Spinal cord (tissue), 10 donors: ENCODE measurements at places on chromosomes 11 and 22. TPM values are rescaled to one million over a fixed set of nuclear protein-coding genes. Genes with fewer than 3 reads are reported as not detected.
A peak's percentile ranks its signal among the peaks of the same experiment; 100 is the strongest.

Gene MAP6
- total RNA-seq = 64.5 TPM

Gene OR8D4
- total RNA-seq = 0.06 TPM

Gene ALDH3B1
- total RNA-seq = 2.9 TPM

Gene RASGRP2
- total RNA-seq = 18.8 TPM

DNA sequence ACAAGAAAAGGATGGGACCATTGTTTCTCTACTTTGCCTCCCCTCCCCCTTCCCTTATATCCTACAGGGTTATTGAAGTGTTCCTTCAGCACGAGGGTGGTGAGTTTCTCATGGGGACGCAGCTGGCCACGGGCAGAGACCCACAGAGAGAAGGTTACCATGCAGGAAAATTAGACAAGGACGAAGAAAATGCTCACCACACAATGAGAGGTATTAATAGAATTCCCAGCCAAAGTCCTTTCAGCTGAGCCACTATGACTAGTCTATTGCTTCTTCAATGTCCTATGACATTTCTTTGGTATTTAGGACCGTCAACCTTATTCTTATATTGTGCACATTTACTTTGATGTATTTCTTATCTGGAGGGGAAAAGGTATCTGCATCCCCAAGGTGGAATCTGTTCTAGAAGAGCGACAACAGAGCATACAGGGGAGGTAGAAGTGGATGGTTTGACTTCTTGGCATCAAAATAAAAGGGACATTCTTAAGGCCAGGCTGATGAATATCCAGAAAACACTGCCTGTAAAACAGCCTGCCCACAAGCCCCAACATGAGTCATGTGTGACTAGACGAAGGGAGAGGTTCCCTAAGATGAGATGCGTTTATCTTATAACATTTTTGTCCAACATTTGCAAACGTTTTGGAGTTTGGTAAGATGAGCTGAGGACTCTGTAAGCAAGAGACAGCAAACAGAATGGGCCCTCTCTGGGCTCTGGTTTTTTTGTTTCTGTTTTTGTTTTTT lies 209.8 kb upstream of the NARS2 start:
- no peak overlapping the region for H3K27ac ChIP-seq
- DNase-seq = no peak
- peaks cover 3% of the 10 kb centered on the region for H3K27me3 ChIP-seq
- no peak overlapping the region for H3K4me3 ChIP-seq

DNA sequence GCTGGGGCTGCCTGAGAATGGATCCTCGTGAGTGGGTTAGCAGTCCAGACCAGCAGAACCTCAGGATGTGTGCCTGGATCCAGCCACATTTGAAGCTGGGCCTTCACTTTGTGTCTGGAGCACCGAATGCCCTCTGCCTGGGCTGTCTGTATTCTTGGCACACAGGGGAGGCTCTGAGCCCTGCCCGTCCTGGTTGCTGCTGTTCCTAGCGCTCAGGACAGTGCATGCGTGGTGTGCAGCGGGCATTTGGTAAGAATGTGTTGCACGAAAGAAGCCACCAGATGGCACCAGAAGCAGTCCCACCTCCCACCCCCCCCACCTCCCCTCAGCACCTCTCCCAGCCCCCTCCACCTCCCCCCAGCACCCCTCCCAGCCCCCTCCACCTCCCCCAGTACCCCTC lies 4.1 kb upstream of the MAPK11 start:
- H3K27me3 ChIP-seq = no peaks in the 10 kb centered on the region
- peaks cover 47% of the 10 kb centered on the region for H3K4me1 ChIP-seq
- H3K27ac ChIP-seq = no peak overlapping the region
- H3K36me3 ChIP-seq = peaks cover 54% of the 10 kb centered on the region
- H3K4me3 ChIP-seq = no peak overlapping the region
- no peak for DNase-seq

DNA sequence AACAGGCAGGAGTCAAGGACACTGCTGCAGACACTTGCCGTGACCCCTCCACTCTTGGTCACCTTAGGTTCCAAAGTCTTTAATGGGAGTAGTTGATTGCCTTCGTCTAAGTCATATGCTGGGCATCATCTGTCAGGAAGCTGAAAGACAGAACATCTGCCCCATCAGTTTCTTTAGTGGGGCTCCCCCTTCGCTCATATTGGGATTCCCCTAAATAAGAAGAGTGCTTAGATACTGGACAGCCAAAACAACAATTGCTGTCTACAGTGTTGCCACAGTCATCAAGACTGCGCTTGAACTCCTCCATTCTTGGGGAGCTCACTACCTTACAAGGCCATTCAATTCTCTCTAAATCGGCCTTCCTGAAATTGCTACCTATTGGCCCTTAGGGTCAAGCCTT lies 58.5 kb downstream of the UBASH3B start:
- H3K36me3 ChIP-seq = no peaks in the 10 kb centered on the region
- no peak overlapping the region for H3K4me3 ChIP-seq
- no peak for DNase-seq
- no peak overlapping the region for H3K27ac ChIP-seq

DNA sequence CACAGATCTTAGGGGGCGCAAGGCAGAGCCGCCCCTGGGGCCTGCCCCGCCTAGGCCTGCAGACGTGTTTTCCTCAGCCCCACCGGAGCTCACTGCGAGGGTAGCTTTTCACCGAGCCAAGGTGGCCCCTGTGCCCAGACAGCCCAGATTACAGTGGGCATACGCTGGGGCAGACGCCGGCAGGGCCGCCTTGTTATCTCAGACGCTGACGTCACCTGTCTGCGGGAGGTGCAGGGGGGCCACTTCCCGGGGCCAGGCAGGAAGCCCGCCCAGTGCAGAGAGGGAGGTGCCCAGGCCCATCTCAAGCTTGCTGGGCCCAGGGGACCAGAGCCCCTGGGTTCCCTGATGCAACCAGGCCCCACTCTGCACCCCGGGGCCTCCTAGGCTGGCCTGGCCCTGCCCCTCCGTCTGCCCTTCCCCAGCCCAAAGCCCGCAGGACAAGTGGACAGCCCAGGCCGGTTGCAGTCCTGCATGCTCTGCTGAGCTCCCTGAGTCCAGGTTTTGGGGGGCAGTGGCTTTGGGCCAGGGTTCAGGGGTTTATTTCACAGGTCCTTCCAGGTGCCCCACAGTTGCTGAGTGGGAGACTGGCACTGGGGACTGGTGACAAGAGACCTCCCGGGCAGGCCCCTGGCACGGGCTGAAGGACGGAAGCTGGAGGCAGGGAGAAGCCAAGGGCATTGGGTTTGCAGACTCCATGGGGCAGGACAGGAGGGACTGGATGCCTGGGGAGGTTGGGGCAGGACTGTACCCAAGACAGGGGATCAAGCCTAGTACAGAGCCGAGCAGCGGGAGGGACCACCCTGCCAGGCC lies 38.6 kb downstream of the IGF2 start:
- H3K27me3 ChIP-seq = no peaks in the 10 kb centered on the region
- H3K36me3 ChIP-seq = no peaks in the 10 kb centered on the region
- no peak overlapping the region for H3K4me3 ChIP-seq

- peaks cover 8% of the 10 kb centered on the region for H3K4me1 ChIP-seq
- H3K36me3 ChIP-seq = peaks cover 17% of the 10 kb centered on the region
- H3K27me3 ChIP-seq = no peaks in the 10 kb centered on the region
- no peak overlapping the region for H3K4me3 ChIP-seq
- no peak for DNase-seq
Observed at GRCh38 chr22:41668971-41669911, 19.4 kb downstream of the SNU13 start.

- DNase-seq = no peak
- H3K36me3 ChIP-seq = no peaks in the 10 kb centered on the region
- no peak overlapping the region for H3K27ac ChIP-seq
- no peaks in the 10 kb centered on the region for H3K27me3 ChIP-seq
- H3K4me3 ChIP-seq = no peak overlapping the region
Observed at GRCh38 chr11:23212807-23213206, 352.5 kb upstream of the CCDC179 start.

DNA sequence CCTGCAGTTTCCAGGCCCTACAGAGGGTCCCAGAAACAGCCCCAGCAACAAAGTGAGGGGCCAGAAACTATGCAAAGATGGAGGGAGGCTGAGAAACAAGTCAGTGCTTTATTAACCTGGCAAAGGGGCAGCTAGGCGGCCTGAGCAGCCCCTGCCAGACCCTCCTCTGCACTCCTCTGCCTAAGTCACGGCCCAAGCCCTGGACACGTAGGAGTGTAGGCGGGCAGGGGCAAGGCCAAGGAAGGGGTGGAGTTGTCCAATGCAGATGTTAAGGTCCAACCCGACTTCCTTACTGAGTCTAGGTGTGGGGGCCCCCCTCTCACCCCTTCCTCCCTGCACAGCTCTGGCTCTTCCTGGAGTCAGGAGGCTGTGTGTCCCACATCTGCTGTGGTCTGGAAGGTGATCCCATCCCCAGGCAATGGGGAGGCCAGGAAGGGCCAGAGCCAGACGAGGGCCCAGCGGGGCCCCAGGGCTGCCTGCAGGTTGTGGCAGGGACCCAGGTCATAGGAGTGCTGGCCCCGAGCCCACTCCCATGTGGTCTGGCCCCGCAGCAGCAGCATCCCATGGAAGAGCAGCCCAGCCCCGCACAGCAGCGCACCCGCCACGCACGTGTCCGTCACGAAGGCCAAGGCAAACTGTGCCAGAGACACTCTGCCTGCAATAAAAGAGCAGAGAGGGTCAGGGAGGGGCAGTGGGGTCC lies 6.5 kb downstream of the ZDHHC24 start:
- H3K36me3 ChIP-seq = peaks cover 79% of the 10 kb centered on the region
- peaks cover 14% of the 10 kb centered on the region for H3K4me1 ChIP-seq
- H3K27ac ChIP-seq = no peak overlapping the region
- no peak for DNase-seq

DNA sequence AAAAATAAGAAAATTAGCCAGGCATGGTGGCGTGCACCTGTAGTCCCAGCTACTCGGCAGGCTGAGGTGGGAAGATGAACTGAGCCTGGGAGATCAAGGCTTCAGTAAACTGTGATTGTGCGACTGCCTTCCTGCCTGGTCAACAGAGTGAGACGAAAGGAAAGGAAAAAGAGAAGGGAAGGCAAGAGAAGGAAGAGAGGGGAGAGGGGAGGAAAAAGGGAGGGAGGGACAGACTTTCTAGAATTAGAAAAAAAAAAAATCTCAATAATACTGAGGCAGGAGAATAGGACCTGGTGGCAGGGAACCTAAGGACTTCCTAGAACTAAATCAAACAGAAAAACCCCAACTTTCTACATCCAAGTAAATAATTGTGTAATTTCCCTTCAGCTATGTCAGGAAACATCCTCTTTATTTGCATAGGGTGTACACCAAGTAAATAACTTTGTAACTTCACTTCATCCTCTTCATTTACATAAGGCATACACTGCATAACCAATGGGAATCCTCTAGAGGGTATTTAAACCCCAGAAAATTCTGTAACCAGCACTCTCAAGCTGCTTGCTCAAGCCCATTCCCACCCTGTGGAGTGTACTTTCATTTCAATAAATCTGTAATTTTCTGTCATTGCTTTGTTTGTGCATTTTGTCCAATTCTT lies 8.7 kb downstream of the SBF2 start:
- no peak overlapping the region for H3K4me3 ChIP-seq
- DNase-seq = no peak
- H3K27ac ChIP-seq = no peak overlapping the region
- H3K36me3 ChIP-seq = peaks cover 19% of the 10 kb centered on the region
- H3K27me3 ChIP-seq = no peaks in the 10 kb centered on the region
- H3K4me1 ChIP-seq = peaks cover 6% of the 10 kb centered on the region

DNA sequence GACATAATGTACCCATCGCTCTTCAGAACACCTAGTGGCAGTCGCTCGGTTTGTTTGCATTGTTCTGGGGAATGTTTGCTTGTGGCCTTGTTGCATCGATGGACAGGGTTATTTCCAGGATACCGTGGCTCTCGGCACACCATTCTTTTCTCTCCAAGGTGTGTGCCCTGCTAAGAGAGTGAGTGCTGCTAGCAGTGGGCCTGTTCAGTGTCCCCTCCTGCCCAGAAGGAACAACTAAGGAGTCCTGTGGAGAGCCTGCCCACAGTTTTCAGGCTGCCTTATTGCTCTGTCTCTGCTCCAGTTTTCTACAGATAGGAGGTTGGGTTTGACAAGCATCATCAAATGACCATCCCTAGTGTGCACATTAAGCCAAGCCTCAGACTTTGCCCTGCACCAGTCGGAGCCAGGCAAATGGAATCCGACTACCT lies 1.4 kb downstream of the CRY2 start:
- H3K27me3 ChIP-seq = no peaks in the 10 kb centered on the region
- peak overlapping the region; percentile 97 for H3K4me3 ChIP-seq
- no peak for DNase-seq
- H3K4me1 ChIP-seq = peaks cover 34% of the 10 kb centered on the region
- no peaks in the 10 kb centered on the region for H3K36me3 ChIP-seq

- no peaks in the 10 kb centered on the region for H3K27me3 ChIP-seq
- no peaks in the 10 kb centered on the region for H3K36me3 ChIP-seq
- H3K4me3 ChIP-seq = no peak overlapping the region
Observed at GRCh38 chr22:26597026-26597425, 7.1 kb upstream of the TPST2 start.

- no peak overlapping the region for H3K4me3 ChIP-seq
- no peak for DNase-seq
- peaks cover 6% of the 10 kb centered on the region for H3K4me1 ChIP-seq
- H3K27me3 ChIP-seq = no peaks in the 10 kb centered on the region
- H3K27ac ChIP-seq = no peak overlapping the region
- H3K36me3 ChIP-seq = no peaks in the 10 kb centered on the region
Observed at GRCh38 chr11:129283141-129283540, 91.0 kb upstream of the ARHGAP32 start.

DNA sequence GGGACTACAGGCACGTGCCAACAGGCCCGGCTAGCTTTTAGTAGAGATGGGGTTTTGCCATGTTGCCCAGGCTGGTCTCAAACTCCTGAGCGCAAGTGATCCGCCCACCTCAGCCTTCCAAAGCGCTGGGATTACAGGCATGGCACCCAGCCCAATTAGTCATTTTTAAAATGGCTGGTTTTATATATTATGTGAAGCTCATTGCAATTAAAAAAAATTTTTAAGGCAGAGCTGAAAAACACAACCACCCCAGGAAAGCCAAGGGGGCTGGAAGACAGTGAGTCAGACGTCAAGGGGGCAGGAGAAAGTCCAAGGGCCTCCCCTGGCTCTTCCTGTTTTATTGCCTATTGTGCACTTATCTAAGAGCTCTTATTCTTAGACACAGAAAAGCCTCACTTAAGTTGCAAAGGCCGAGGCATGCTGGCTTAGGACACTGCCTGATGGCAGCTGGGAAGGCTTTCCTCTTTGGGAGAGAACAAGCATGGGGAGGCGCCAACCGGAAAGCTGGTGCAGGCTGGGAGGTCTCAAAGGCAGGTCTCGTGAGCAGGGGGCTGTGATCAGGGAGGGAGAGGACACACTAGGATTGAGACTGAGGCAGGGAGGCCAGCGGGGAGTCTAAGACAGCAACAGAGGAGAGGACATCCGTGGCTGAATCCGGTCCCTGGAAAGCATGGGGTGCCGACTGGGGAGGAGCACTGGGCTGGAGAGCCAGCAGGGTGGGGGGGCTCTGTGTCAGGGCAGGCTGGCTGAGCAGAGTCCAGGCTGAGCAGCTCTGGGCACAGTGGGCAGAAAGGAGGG lies 11.1 kb upstream of the OSM start:
- H3K27ac ChIP-seq = peak overlapping the region; percentile 76
- no peaks in the 10 kb centered on the region for H3K27me3 ChIP-seq
- peaks cover 15% of the 10 kb centered on the region for H3K4me1 ChIP-seq
- DNase-seq = no peak
- H3K36me3 ChIP-seq = peaks cover 4% of the 10 kb centered on the region
- H3K4me3 ChIP-seq = no peak overlapping the region

- no peak overlapping the region for H3K4me3 ChIP-seq
- no peaks in the 10 kb centered on the region for H3K27me3 ChIP-seq
- peaks cover 24% of the 10 kb centered on the region for H3K36me3 ChIP-seq
- DNase-seq = no peak
Observed at GRCh38 chr22:24323233-24323632, 52.6 kb downstream of the SPECC1L start.

GRCh38 chr11:57097149-57097548 lies 84.6 kb upstream of the LRRC55 start:
- H3K4me1 ChIP-seq = no peaks in the 10 kb centered on the region
- H3K4me3 ChIP-seq = no peak overlapping the region
- H3K27ac ChIP-seq = no peak overlapping the region
- H3K27me3 ChIP-seq = no peaks in the 10 kb centered on the region
